ENCODE measurements at places on chromosomes 11 and 22.

DNA sequence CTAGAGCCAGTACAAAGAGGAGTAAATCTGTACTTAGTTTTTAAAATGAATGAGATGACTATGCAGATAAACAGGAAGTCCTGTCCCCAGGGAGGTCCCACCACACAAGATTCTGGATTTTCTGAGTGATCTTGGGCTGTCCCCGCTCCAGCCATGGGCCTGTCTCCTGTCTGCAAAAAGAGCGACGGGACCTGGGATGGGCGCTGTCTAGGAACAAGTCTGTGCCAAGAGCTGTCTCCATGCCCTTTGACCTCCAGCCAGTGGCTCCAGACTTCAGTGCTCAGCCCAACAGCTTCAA lies 6.0 kb downstream of the CSNK1E start:
- no peak for DNase-seq

- DNase-seq = no peak
Measured at GRCh38 chr11:60161766-60162165, 21.1 kb downstream of the MS4A6A start.

DNA sequence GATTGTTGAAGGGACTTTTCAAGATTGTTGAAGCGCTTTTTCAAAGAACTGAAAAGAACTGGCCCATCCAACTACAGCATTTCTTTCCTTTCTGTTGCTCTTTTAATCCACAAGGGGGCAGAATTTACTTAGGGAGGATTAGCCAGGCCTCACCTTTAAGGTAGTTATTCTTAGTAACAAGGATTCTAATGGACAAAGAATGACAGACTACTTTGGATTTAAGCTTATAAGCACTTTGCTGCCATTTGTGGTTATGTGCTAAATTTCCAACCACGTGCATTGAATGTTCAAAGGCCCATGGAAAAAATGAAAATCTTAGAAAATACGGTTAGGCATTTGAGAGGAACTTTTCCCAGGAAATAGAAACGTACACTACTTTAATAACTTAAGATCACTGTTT lies 49.5 kb upstream of the HSPA8 start:
- DNase-seq = no peak

DNA sequence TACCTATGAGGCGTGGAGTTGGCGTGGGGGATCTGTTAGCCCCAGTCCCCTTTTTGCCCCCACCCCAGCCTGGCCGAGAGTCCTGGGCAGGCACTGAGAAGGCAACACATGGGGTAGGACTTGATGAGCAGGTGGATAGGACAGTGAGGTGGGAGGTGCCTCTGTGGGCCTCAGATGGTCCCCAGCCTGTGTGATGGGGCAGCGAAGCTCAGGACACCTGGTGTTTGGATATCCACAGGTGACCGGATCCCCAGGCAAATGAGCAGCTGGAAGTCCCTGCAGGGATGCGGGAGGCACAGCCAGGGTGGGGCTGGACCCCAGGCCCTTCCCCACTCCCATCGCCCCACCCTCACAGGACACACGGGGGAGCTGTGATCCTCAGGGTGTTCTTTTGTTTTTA lies 9.7 kb downstream of the FBLN1 start:
- DNase-seq = no peak

GRCh38 chr11:64777449-64778222 lies 706 bp downstream of the SF1 start:
- no peak for DNase-seq

All from HFF-Myc (cell line).